Sciatic nerve (tissue), 2 donors: ENCODE measurements at places on chromosomes 6 and 20. TPM values are rescaled to one million over a fixed set of nuclear protein-coding genes. Genes with fewer than 3 reads are reported as not detected.

TUBB2B gene
- 39.4 TPM for total RNA-seq

SLC22A7 gene
- total RNA-seq: not detected

HCRTR2 gene
- not detected for total RNA-seq

KCNK16 gene
- total RNA-seq: not detected

DNA sequence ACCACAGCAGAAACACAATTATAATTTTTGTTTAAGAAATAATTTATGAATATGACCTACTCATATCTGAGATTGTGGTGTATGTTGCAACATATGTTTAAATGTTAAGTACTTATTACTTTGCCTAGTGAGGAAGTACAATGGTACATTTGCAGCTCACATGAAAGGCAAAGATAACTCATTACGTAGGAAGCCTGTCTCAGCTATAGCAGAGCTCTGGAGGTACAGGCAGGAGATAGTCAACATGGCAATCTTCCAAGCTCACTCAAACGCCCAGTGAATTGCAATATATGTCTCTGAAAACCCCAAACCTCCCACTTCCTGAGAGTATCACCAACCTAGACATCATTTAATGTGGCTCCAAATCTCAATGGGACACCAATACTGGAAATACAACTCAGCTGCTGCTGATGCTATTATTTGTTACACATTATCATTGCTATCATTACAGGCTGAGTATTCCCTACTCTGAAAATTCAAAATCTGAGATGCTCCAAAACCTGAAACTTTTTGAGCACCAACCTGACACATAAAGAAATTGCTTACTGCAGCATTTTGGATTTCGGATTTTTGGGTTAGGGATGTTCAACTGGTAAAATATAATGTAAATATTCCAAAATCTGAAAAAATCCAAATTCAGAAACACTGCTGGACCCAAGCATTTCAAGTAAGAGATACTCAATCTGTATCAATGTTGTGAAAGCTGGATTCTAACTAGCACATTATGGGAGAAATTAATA, 25.1 kb upstream of the GSTA4 start:
- no peak for DNase-seq

DNA sequence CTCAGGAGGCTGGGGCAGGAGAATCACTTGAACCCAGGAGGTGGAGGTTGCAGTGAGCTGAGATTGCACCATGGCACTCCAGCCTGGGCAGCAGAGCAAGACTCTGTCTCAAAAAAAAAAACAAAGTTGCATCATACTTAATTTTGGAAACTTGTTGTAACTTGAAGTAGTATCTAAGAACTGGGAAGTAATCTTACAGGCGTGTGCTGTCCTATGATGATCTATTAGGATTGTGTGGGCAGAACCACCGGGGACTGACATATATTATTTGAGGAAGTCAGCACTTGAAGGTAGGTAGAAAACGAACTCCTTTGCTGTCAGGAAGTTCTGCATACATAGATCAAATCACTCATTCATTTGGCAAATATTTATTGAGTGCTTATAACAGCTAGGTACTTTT, 188.5 kb downstream of the ZNF217 start:
- DNase-seq: no peak

- no peak for DNase-seq
These were observed 150.7 kb upstream of the SYNDIG1 start for GRCh38 chr20:24318569-24319352.

DNA sequence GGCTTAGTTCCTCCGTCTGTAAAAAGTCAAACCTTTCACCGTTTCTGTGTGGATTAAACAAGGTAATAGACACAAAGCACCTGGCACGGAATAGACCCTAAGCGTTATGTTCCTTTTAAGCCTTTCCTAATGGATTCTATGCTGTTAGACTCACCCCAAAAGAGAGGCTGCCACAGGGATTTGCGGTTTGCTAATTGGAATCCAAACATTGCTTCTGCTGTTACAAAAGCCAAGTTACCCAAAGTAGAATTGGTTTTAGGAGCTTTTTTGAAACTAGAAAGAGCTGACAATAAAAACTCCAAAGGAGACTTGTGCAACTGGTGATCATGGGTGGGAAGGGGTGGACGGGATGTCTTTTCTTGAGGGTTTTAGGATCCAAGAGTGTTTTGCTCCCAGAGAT, 178.0 kb downstream of the BMP7 start:
- no peak for DNase-seq

DNA sequence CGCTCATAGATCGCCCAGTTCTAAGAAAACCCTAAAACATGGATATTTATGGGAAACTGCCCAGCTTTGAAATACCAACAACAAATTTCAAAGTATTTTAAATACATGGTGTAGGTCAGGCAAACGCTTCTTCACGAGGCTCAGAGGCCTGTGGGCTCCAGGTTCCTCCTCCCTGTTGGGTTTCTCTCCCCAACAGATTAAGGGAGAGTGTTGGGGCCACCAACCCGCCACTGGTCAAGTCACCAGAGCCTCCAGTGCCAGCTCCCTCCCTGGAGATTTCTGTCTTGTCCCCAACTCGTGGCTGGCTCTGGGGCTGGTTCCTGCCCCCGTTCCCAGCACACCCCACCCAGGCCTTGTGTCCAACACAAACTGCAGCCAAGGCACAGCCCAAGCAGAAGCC, 87.9 kb downstream of the PTPN1 start:
- no peak for DNase-seq

DNA sequence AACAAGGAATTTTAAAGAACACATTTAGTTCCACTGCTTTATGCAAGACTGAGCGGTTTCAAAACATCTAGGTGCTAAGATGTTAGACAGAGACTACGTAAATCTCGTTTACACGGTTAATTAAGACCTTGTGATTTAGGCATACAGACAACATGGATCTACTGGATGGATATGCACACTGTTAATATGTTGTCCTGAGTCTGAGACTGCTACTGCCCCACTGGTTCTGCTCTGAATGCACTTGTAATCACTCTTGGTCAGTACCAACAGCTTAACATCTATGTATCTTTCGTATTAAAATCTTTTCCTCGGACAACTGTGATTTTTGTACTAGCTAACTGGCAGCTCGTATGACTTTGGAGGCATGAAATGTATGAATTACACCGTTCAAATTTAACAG, 3.1 kb downstream of the MAN1A1 start:
- no peak for DNase-seq

GRCh38 chr6:159695984-159696383, 2.9 kb upstream of the SOD2 start:
- no peak for DNase-seq

- DNase-seq: peak; percentile 25
These were observed 116.7 kb downstream of the JPH2 start for GRCh38 chr20:44070139-44070900.

- DNase-seq: no peak
These were observed 167.3 kb upstream of the GMDS start for GRCh38 chr6:2412731-2413130.

GRCh38 chr6:34213772-34214171, 22.9 kb upstream of the HMGA1 start:
- DNase-seq: no peak

GRCh38 chr6:142326540-142326939, 24.7 kb downstream of the ADGRG6 start:
- DNase-seq: no peak

DNA sequence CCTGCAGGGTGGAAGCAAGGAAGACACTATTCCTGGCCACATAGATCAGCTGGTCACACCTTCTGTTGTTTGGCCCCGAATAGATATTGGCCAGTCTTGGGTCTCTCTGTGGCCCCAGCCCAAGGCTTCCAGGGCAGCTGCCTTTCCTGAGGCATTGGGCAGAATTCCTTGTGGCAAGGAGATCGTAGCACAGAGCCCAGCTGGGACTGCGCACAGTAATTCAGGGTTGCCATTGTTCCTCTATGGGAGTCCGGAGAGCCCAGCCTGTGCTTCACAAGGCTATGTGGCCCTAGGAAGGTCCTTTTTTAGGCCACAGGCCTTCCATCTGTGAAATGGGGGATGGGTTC, 6.9 kb downstream of the SGK2 start:
- no peak for DNase-seq

DNA sequence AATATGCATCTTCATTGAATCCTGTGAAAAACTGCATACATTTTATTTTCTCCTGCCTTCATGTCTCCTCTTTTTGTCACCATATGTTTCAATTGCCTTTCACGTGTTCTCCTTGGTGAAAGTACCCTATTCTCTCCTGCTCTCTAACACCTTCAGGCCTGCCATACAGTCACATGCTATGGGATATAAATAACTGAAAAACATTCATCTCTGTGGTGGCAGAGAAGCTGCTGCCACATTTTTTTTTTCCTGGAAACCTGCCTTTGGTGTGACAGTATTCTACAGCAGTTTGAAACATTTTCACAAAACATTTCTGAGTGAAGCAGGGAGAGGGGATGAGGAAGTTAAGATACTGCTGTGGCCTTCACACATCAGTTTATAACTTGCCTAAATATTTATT, 44.8 kb upstream of the FBXL4 start:
- no peak for DNase-seq

DNA sequence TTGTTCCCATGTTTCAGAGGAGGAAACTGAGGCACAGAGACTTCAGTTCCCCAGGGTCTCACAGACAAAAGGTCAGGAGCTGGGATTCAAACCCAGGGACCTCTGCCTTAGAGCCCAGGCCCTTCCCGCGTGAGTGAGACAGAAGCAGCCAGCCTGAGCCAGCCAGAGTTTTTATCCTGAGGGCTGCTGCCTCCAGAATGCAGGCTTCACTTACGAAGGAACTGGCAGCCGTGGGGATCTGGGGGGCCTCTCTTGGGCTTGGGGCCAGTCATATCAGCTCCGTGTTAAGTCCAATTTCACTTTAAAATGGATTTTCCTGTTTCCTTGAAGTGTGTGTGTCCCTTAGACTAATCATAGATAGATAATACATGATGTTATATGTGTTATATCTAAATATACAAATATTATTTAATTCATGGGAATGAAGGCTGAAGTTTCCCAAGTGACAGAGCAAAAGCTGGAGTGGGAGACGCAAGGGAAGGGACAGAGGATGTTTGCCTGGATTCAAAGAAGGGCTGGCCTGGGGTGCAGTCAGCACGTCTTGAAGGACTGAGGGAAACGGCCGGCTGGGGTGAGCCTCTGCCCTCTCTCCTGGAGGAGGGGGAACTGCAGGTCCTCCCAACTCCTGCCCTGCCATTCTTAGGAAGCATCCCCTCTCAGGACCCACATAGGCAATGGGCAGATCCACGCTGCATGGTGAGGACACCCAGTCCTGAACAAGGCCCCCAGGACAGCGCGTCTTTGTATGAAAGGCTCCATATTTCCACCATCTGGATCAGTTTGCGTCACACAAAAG, 320.1 kb downstream of the CDH4 start:
- DNase-seq: no peak

DNA sequence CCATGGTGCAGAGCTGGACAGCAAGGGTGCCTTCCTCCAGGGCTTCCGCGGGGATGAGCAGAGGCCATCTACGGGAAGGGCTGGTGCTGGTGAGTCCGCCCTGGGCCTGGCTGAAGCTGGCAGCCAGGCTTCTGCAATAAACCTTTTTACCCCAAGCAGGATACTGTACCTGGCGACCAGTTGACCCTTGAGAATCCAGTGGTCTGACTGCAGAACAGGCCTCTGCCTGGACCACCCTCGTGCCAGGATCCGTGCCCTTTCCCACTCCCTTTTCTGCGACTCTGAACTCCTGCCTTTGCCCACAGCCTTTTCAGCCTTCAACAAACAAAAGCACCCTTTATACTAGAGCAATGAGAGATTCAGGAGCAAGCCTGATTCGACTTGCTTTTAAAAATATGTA, 18.9 kb downstream of the CDH26 start:
- no peak for DNase-seq

GRCh38 chr20:49984426-49985153, 1.8 kb downstream of the SNAI1 start:
- no peak for DNase-seq

- no peak for DNase-seq
These were observed 398.0 kb downstream of the CDKAL1 start for GRCh38 chr6:20932284-20932683.

- DNase-seq: no peak
These were observed 20.8 kb upstream of the SNRPB2 start for GRCh38 chr20:16709017-16709416.

- DNase-seq: peak; percentile 46
These were observed 167.6 kb upstream of the CST7 start for GRCh38 chr20:24781418-24781980.

DNA sequence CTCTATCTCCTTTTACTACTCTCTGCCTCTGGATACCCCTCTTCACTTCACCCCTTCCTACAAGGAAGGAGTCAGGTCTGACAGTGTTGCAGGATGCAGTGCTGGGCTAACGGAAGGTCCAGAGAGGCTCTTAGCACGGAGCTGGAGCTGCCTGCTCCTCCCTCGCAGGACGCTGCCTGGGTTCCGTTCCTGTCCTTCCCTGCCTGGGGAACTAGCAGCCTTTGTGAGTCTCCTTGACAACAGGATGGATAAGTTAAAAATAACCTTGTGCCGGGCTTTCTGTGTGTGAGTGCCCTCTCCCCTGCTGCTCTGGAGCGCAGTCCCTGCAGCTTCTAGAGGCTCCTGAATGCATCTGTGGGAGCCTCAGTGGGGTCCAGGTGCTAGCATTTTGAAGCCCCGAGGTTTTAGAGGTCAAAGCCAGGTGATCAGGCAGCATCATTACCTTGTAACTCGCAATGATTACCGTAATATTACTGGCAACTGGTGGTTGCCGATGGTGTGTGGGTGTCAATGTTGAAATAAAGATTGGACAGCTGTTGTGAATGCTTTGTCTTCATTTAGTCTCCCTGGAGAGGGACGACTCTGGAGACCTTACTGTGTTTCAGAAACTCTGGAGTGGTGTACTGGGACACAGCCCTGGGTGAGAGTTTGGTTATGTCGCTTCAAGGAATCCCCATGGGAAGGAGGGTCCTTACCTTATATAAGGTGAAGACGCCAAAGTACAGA, 44.4 kb downstream of the CDS2 start:
- no peak for DNase-seq

DNA sequence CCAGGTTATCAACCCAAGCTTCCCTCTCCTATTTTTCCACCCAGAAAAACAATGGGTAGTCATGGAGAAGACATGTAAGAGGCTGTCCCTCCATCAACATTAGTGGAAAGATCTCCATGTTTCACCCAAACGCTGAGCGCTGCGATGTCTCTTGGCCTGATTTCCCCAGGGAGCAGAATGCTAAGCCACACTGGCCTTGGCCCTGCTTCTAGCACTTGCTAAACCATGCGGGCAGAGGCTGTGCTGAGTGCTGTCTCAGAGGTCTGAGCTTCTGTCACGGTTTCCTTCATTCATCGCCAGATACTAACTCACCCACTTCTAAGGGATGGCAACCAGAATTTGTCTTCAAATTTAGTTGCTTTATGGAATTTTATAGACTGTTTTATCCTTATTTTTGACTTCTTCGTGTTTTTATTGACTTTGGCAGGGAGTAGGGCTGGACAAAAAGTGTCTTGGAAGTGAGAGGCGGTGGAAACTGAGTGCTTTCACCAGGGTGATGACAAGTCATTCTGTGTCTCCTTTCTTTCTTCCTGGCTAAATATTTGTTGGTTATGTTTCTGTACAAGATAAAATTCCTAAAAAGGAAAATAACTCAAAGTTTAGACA, 181.4 kb upstream of the UST start:
- no peak for DNase-seq

GRCh38 chr6:75223428-75223827, 17.6 kb upstream of the COL12A1 start:
- DNase-seq: no peak
